ENCODE measurements at places on chromosomes 3 and 15.

DNA sequence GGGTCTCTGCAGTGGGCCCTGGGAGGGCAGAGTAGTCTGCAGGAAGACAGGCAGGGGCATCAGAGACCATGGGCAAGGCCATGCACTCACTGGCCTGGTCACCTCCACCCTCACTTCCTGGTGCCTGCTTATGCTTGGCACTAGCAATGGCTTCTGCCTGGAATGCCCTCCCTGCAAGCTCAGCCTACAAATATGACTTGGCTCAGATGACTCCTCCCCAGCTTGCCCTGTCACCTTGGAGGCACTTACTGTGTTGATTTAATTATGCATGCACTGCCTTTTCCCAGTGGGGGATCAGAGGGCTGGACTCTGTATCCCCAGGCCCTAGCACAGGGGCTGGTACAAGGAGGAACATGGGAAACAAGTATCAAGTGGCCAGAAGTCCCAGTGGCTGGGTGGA is 7.8 kb downstream of the C3orf18 start:
- DNase-seq = no peak

DNA sequence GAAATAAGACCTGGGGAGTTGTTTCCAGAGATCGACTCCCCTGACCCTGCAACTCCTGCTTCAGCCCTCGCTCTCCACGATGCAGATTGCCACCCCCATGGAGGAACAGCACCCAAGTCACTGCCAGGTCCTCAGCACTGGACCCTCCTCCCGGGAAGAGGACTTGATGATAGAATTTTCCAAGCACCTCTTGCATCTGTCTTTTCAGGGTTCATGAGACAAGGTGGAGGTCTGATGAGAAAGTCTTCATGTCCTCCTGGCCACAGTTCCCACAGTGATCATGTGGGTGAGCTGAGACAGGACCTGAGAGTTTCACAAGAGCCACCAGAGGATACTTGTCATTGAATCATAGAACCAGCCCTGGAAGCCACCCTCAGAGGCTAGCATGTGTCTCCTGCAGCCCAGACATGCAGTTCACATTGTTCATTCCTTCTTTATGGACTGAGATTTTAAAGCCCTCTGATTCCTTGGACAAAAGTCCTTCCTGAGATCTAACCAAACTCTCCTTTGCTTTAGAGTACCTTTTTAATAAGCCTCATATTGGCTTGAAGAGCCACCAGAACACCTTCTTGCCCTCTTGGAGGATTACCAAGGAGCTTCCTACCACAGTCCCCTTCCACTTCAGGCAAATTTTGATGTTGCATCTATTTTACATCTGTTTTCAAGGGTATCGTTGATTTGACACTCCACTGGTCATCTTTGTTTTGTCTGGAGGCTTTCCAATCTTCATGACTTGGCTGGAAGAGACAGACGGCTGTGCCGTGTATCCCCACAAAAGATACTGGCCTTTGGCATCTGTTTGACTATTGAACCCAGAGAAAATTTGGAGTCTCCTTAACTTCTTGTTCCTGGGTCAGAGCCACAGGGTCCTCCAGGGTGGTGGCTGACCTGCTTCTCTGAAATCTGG is 224.8 kb upstream of the BHLHE40 start:
- DNase-seq = peak; percentile 59

DNA sequence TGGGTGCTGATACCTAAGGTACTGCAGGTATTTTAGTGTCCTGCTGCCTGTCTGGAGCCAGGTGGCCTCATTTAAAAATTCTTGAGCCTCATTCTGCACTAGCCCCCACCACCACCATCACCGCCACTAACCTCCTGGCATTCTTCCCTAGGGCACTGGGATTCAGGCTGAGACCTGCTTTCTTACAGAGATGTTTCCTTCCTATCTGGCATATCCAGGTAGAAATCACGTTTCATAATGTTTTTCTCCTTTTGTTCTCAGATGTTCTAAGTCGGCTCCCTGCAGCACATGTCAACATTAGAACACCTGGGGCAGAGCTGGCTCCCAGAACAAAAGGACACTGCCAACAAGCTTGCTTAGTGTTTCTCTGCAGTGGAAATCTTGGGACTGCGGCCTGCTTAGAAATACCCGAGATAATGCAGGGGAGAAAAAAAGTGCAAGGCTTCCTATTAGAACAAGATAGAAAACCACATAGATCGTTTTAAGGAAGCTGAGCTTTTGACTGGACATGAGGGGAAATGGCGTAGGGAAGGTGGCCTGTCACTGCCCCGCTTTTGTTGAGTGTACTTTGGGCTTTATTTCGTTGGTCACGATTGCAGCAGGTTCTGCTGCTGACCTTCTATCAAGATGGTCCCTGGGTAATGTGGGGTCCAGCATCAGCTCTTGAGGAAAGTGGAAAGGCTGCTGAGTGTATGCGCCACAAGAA is 59.6 kb upstream of the PPARG start:
- DNase-seq = no peak

GRCh38 chr3:35867791-35868190 is 228.5 kb downstream of the ARPP21 start:
- no peak for DNase-seq

- DNase-seq = no peak
Measured at GRCh38 chr3:73069187-73069586, 7.7 kb downstream of the EBLN2 start.

DNA sequence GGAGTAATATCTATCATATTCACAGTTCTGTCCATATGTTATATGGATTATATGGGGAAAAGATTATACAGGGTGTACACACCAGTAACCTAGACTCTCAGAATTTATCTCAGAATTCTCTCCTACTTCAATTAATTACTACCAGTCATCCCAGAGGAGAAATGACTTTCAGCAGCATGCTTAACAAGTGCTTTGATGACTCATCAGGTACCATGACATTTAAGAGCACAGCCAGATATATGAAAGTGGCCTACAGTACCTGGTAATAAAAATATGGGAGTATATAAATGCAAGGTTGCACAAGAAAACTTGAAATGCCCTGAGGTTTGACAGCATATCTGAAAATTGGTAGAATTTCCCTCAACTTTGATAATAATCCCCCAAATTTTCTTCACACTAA is 1273.0 kb downstream of the OTOL1 start:
- DNase-seq = no peak

- DNase-seq = no peak
Measured at GRCh38 chr15:70556779-70557178, 206.6 kb downstream of the UACA start.

- DNase-seq = no peak
Measured at GRCh38 chr3:175526191-175526590, 667.1 kb downstream of the NAALADL2 start.

DNA sequence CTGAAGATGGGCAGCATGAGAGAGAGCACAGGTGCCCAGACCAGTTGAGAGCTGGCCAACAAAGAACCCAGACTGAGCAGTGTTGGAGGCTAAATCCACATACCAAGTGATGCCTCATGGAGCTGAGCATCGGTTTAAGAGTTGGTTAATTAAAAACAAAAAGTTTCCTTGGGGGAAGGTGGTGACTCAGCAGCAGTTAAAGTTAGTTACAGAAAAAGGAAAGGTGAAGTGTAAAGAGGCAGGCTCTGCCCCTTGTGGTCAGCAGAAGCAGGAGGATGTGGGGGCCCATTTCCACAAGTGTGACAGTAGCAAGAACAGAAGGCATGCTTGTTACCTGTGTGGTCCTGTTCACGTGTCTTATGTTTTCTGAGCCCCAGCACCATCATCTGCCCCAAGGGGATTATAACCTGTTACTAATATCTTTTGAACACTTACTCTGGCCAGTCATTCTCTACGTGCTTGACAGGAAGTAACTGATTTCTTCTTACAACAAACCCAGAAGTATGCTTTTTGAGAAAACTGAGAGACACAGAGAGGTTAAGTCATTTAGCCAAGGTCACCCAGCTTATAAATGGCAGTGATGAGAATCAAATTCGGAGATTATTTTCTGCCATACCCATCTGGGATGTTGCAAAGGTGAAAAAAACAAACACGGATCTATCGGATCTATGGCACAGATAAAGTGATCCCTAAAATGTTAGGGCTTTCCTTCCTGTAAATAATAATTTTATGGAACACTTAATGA is 91.0 kb downstream of the EPHB1 start:
- DNase-seq = peak; percentile 35

DNA sequence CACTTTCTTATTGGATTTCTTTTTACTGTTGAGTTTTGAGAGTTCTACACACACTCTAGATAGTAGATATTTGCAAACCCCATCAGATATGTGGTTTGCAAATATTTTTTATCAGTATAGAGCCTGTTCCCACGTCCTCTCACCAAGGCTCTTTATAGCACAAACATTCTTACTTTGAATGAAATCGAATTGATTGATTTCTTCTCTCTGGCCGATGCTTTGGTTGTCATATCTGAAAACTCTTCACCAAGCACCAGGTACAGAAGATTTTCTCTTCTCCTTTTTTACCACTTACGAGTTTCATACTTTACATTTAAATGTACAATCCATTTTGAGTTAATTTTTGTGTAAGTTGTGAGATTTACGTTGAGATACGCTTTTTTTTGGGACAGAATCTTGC is 163.4 kb downstream of the PTPRG start:
- DNase-seq = no peak

- no peak for DNase-seq
Measured at GRCh38 chr3:187352581-187353575, 15.3 kb upstream of the RTP4 start.

GRCh38 chr3:108403198-108403597 is 106.8 kb downstream of the HHLA2 start:
- DNase-seq = no peak

DNA sequence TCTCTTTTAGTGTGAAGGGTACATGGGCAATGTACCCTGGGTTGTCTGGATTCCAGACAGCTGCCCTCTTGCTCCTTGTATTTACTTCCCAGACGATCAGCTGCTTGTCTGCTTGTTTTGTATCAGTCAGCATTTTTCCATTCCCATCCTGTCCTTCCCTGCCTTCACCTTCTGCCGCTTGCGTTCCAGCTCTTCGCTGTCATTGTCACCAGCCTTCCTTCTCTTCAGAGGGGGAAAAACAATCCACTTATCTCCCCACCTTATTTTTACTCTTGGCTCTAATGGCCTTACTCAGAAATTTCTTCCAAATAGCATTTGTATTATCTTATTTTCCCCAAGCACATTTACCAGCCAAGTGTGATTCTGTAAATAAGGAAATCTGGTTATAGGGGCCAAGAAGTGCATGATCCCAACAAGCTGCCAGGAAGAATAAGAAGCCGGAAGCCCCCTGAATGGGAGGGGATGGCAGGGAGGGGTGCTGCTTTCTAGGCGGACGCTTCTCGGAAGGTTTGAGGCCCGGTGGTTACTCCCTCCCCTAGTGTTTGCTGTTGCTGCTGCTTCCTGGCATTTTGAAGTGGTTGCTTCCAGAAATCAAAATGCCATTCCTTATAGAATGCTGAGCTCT is 497.6 kb downstream of the NTRK3 start:
- DNase-seq = no peak

DNA sequence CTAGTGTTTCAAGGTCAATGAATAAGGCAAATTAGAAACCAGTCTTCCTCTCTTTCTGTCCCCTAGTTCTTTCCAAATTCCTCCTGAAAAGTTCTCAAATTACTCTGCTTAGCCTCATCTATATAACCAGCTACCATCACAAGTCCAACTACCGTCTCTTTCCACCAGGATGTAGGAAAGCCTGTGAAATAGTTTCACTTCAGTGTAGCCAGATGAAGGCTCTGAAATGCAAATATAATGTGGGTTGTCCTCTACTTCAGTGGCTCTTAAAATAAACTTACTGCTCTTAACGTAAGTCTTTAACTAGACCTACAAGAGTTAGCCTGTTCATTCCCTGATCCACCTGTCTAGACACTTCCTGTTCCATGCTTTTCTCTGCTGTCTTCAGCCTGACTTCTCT is 827.7 kb downstream of the ROBO1 start:
- no peak for DNase-seq
